ENCODE measurements at places on chromosomes 3 and 15. TPM values are rescaled to one million over a fixed set of nuclear protein-coding genes. Genes with fewer than 3 reads are reported as not detected.

DNA sequence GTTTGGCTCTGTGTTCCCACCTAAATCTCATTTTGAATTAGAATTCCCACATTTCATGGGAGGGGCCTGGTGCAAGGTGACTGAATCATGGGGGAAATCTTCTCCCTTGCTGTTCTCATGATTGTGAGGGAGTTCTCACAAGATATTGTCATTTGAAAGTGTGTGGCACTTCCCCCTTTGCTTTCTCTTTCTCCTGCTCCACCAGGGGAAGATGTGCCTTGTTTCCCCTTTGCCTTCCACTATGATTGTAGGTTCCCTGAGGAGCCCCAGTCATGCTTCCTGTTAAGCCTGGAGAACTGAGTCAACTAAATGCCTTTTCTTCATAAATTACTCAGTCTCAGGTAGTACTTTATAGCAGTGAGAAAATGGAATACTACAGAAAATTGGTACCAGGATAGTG lies 157.2 kb upstream of the TPRG1 start:
- no peak for DNase-seq

DNA sequence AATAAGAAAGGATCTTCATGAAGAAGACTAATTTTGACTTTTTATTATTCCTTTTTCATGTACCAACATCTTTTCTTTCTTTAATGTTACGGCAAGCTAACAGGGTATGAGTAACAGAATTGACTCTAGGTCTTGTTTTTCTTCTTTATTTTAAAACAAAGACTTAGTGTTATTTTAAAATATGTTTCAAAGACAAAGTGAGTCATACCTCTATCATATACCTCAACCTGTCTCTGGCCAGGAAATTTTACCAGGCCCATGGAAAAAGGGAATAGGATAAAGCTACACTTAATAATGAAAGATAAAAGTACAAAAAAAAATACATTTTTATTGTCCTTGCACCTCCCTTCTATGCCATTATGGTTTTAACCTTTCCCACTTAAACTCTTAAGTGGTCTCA lies 57.4 kb downstream of the ZNF148 start:
- no peak for DNase-seq

Gene TMEM62
- 60.6 TPM for total RNA-seq

Gene HCLS1
- 20.3 TPM for total RNA-seq

DNA sequence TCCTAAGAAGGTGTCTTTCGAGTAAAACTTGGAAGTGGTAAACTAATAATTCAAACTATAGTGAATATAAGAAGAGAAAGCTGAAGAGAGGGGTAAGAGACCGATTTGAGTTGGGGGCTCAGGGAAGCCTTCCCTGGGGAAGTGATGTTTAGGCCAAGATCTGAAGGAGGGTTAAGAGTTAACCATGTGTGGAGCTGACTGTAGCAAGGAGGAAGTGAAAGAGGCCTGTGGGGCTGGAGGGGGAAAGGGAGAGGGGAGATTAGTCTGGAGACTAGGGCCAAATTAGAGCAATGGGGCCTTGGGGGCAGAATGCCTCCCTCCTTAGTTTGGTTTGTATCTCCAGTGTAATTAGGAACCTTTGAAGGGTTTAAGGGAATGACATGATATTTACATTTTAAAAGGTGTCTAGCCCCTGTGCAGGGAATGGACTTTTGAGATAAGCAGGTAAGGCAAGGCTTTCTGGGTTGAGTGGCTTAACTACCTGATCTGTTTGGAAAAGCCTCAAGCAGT lies 2.2 kb downstream of the ZNF592 start:
- DNase-seq: peak; percentile 52

Data from Peyer's patch (tissue), 4 donors.